ENCODE measurements at places on chromosomes 1 and 21.
A peak's percentile ranks its signal among the peaks of the same experiment; 100 is the strongest.

DNA sequence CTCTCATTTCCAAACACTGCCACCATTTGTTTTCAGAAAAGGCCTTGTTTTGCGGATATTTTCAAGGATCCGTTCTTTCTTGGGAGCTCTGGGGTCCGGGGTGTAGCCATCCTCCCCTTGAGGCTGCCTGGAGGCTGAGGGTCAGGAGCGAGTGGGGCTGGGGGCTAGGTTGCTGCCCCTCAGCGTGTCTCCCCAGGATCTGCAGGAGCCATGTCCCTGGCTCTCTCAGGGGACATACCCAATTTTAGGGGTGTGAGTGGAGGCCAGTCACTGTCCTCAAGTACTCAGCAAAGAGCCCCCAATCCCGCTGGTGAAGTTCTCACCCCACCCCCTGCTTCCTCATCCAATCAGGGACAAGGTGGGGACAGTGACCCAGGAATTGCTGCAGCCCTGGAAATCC, 15.0 kb upstream of the PRDM16 start:
- DNase-seq, result no peak

DNA sequence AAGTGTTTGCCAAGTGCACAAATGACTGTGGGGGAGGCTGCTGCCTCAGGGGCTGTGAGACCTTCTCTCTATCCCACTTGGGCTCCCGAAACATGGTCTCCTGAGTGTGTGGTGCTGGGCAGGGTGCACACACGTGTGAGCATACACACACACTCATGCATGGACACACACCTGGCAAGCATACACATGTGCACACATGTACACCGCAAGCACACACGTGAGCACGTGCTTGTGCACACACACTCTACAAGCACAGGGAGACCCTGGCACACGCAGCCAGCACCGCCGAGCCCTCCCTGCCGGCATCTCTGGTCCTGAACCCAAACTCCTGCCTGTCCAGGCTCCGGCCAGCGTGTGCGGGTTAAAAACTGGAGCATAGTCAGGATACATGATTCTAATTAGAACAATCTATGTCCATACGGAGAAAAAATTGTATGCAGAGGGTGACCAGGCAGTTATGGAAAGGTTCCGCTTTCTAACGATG, 79.4 kb upstream of the TTC34 start:
- DNase-seq, result no peak

DNA sequence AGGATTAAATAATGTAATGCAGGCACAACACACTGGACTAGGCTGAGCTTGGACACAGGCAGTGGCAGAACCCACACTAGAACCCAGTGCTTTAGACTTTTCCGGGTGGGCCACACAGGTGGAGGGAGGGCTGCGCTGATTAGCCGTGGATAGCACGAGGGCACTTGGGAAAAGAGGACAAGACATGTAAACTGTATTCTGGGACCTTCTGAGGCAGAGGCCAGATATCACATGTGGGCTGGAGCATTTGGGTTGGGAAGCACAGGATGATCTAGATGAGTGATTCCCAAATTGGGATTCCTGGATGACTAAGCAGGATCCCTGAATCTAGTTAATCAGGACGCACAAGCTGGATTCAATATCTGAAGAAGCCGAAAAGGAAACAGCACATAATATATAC, 20.3 kb upstream of the A3GALT2 start:
- no peak for DNase-seq

GRCh38 chr1:22709891-22710700, 543 bp upstream of the EPHB2 start:
- DNase-seq, result peak; percentile 64

- no peak for DNase-seq
These were observed 3.1 kb downstream of the STK40 start for GRCh38 chr1:36382669-36383068.

GRCh38 chr1:64476251-64476952, 6.5 kb downstream of the CACHD1 start:
- DNase-seq, result peak; percentile 43

DNA sequence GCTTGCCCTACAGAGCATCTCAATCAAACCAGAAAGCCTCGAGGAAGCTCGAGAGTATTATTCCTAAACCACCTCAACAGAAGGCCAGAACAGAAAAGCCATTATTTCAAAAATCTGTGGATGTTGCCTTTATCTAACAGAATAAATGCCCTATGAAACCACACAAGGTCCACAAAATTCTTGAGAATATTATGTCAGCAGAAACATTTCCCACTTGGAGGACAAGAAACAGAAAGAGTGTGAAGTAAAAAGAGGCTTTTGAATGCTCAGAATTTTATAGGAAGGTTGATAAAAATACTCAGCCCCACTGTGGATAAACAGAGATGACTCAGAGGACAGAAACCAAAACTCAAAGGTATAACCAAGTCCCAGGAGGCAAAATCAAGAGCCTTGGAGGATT, 146.4 kb upstream of the LRRC7 start:
- DNase-seq, result no peak

DNA sequence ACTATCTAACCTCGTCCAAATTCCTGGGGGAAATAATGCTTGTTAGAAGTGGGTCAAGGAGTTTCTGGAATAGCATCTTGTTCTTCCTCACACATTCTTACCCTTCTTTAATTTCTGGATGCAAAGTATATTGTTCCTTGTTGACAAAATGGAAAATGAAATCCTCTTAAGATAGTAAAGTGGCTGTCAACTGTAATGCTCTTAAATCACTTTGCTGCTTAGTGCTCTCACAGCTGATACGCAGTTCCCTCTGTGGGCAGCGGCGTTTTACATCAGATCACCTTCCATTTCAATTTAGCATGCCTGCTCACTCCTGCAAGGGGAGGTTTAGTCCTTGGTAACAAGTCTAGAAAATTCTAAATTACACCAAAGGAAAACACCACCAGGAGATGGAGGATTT, 113.1 kb downstream of the DNM3 start:
- no peak for DNase-seq

GRCh38 chr21:22280851-22281250, 1282.6 kb downstream of the NCAM2 start:
- no peak for DNase-seq

DNA sequence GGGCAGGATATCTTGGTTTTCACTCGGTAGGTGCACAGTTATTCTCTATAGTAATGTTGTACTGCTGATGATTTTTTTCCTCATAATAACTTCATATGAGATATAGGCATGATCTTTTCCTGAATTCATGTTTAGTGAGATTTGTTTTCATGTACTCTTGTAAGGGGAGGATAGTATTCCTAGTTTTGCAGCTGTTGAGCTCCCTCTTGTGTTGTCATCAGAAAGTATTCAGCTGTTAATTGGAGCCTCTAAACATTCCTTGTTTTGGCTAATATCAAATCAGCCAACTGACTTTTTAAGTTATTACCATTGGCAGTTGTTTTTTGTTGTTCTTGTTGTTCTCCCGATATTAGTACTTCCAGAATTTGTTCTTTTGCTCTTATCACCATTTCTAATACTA, 24.4 kb downstream of the OR10R2 start:
- DNase-seq, result peak; percentile 47

DNA sequence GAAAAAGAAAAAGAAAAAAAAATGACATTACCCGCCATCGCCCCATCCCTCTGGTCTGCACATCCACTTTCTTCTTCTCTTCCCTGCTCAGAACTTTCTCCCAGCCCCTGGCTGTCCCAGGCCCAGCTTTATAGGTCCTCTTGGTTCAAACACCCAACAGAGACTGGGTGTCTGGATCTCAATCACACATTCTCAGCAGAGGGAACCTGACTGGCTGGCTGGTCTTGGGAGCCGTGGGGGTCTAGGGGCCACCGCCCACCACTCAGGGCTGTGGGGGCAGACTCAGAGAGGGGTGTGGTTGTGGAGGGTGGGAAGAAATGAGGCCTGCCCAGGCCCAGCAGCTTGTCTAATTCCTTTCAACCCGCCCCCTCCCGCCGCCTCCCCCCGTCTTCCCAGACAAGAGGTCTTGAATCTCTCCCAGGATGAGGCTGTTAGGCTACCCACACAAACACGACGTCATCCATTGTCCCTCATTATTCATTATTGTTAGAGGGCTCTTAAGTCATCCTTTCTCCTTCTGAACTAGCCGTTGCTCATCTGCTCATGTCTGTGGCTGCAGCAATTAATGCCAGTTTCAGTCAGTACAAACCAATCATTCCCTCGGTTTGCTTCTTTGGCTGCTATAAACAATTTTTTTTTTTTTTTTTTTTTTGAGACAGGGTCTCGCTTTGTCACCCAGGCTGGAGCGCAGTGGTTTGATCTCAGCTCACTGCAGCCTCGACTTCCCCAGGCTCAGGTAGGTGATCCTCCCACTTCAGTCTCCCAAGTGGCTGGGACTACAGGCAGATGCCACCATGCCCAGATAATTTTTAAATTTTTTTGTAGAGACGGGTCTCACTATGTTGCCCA, 40.6 kb upstream of the CLIC4 start:
- peak; percentile 31 for DNase-seq

GRCh38 chr1:161473348-161473747, 31.9 kb upstream of the FCGR2A start:
- peak; percentile 56 for DNase-seq

- DNase-seq, result no peak
These were observed 12.5 kb downstream of the AGT start for GRCh38 chr1:230701434-230701833.

GRCh38 chr1:1006305-1007159, 6.6 kb upstream of the HES4 start:
- DNase-seq, result no peak

DNA sequence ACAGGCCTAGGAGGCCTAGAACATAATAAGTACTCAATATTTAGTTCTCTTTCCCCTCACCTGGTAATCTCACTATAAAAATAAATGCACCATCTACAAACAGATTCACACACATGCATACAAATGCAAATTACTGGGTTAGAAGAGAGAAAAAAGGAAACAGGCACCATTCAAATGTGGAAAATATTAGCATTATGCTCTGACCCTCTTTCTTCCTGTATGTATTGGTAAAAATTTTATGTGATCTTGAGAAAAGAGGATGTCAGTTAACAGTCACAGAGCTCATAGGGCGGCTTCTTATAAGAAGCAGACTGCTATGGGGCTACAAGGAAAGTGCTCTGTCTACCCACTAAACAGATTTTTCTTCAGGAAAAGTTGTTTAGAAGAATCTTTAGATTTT, 565.4 kb downstream of the LMO4 start:
- DNase-seq, result no peak

DNA sequence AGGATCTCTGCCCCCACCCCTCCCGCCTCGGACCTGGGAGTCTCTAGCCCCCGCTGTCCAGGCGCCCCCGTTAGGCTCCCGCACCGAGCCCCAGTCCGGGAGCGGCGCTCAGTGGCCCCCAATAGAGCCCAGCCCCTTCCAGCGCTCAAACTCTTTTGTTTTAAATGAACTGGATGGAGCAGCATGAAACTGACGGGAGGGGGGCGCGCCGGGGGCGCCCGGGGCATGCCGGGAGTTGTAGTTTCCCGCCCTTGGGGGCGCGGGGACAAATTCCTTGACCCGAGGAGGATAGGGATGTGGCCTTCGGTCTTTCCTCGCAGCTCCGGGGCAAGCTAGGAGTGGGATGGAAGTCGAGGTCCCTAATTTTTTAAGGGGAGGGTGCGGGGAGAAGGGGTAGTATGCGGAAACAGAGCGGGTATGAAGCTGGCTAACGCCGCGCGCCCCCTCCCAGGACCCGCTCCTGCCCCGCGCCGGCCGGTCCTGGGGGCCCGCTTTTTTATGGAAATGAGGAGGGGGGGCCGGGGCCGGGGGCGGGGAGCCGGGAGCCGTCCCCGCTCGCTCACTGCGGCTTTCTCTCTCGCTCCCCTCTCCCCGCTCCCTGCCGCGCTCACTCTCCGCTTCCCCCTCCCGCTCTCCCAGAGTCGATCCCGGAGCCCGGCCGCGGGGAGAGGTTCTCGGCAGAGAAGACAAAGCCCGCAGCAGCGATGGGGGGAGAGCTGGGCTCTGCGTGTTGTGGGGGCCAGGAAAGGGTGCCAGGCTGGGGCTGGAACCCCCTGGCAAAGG, at the start of gene MEX3A:
TSS of gene MEX3A (minus strand) at position 157 of the 783 bp plus-strand sequence. CDS start 467 bp downstream, outside the sequence.
- peak; percentile 66 for DNase-seq

GRCh38 chr1:228211531-228212414, 3.9 kb downstream of the OBSCN start:
- DNase-seq, result no peak

- no peak for DNase-seq
These were observed 41.8 kb upstream of the USP25 start for GRCh38 chr21:15688016-15688415.

DNA sequence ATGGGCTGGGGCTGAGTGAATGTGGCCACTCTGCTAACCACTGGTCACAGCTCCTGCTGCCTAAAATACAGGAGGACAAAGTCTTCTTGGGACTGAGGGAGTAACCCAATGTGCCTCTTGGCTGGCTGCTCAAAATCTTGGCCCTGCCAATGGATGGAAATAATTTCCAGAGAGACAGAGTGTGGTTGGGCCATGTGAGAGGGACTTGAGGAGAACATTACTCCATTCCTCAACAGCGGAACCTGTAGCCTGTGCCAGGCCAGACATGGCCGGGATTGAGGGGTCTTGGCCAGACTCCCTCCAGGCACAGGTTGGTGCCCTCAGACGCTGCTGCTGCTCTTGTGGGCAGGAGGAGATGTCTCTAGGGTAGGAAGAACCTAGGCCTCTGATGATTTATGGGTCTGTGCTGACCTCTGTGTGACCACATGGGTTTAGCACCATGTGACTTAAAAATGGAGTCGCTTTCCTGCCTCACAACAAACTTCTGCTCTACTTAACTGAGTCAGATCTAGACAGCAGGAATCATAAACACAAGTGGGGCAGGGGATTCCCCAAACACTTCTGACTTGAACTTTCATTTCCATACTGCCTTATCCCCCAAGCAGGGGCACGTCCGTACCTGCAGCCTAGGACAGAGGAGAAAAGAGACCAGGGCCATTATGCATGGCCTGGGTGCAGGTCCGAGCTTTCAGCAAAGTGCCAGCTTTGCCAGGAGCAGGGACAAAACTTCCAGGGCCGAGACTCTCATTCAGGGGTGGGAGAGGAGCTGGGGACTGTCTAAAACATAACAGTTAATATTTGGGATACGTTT, 79.2 kb downstream of the CD34 start:
- DNase-seq, result no peak

DNA sequence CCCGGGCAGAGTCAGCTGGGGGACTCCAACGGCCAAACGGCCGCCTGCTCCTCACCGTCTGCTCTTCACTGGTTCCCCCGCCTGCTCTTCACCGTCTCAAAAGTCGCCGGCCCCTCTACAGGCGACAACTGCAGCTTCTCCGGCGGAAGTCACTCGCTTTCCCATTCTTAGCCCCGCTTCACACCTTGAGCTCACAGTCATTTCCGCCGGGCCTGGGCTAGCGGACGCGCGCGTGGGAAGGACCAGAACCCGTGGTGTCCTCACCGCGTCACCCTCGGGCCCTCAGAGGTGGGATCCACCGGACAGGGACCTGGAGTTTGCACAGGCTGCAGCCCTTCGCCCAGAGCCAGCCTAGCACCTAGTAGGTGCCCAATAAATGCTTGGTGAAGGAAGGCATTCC, 27.9 kb upstream of the HJV start:
- DNase-seq, result no peak

GRCh38 chr1:116854403-116854690, 55.4 kb upstream of the PTGFRN start:
- DNase-seq, result no peak

DNA sequence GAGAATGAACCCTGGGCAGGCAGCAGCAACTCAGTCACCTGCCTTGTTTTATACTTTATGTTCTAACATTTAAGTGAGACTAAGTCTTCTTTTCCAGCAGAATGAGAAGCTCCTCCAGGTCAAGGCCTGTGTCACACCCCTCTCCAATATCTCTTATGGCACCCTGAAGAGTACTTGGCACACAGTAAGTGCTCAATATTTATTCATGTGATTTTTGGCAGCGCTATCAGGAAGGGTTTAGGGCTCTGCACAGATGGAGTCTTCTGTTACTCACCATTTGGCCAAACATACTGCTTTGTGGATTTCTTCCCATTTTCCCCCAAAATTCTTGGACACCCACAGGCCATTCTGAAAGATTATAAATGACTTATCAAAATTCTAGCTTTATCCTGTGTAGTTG, 43.8 kb upstream of the MYBPHL start:
- no peak for DNase-seq

Measured in MCF 10A (cell line).